ENCODE measurements at places on chromosomes 7 and 10.

DNA sequence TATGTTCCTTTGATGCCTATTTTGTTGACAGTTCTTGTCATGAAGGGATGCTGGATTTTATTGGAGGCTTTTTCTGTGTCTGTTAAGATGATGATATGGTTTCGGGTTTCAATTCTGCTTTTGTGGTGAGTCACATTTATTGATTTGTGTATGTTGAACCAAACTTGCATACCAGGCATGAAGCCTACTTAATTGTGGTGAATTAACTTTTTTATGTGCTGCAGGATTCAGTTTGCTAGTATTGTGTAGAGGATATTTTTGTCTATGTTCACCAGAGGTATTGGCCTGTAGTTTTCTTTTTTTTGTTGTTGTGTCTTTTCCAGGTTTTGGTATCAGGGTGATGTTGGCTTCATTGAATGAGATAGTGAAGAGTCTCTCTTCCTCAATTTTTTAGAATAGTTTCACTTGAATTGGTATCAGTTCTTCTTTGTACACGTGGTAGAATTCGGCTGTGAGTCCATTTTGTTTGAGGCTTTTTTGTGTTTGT lies 345.9 kb downstream of the KIF20B start:
- no peak for DNase-seq

DNA sequence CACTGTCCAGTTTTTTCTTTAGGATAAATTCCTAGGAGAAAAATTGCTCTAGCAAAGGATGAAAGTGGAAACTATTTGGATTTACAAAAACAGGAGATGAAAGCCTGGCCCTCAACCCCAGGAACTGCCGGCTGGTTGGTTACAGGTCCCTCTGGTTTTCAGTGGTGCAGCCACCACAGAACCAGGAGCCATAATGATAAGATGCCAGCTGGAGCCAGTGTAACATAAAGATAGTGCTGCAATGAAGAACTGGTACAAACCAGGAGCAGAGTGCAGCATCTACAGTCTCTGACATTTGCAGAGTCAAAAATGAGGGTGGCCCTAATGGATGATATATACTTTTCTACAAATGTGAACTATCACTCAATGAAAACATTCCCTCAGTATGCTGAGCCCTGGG lies 20.4 kb upstream of the NUP42 start:
- DNase-seq, result no peak

GRCh38 chr7:45447296-45447695 lies 126.9 kb upstream of the ADCY1 start:
- no peak for DNase-seq

- DNase-seq, result no peak
Measured at GRCh38 chr10:100902622-100903021, 10.1 kb upstream of the SLF2 start.

DNA sequence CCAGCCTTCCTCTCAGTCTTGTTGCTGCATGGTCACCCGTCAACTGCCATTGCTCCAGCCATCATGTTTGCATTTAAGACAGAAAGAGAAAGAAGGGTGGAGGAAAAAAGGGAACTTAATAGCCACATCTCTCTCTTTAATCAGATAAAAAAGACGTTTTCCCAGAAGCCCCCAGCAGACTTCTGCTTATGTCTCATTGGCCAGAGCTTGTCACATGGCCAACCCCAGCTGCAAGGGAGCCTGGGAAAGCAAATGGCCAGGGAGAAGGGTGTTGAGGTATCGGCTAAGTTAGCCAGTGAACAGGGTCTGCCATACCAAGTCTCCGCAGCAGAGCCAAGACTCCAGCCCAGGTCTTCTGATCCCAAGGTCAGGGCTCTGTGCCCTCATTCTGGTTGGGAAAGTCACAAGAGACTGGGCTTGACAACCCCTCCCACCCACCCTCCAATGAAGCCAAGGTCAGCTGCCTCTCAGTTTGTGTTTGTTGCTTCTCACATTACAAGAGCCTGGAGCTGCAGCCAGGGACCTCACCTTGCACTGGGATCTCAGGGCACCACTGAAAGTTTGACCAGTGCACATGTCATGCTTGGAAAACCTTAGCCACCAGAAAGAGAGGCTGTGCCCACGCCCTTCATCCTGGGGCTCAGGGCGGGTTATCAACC lies 80.3 kb upstream of the LYZL2 start:
- DNase-seq, result no peak

DNA sequence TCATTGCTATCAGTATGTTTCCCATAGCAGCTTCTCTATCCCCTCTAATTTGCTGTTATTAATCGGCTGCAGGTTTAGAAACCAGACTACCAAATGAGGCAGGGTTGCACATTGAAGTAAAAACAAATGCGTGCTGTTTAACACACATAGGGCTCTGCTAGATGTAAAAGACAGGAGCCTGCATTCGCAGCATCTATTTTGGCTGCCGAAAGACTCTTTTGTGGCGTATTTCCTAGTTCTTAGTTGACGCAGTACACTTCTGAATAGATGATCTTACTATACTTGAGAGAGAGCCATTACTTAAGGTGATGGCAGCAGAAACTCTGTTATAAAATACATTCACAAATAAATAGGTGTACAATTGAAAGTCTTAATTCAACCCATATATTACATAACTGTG lies 21.4 kb downstream of the SGCE start:
- no peak for DNase-seq

Data from SHP77 treated with DMSO at 0.1 percent for 48 hours (cell line).